ENCODE measurements at places on chromosomes 3 and 15.

DNA sequence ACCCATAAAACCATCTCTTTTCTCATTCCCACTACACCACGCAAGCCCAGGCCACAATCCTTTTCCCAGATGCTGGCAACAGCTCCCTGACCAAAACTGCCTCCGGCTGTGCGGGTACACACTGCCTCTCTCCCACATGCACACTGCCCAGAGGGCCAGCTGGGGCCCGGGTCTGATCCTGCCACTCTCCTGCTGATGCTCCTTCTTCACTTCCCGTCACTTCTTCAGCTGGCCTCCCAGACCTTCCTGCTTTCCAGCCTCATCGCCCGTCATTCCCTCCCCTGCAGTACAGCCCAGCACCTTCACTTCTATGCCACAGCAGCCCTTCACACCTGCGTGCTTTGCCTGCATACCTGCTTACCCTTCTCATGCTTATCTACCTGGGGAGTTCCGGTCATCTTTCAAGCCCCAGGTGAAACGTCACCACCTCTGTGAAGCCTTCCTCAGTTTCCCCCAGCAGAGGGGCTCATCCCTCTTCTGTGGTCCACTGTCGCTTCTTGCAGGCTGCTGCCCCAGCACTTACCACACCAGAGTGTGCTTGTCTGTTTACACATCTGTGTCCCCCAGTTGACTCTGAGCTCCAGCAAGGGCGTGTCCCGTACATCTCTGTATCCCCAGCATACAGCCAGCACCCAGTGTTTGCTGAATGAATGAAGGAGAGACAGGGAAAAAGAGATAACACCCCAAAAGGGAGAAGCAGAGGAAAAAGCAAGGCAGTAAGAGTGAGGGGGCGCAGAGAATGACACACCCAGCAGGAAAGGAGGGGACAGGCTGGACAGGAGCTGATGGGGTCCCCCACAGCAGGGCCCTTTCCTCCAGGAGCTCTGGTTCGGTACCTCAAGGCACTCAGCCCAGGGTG lies 22.2 kb downstream of the GRAMD2A start:
- DNase-seq = no peak

- DNase-seq = no peak
These were observed 39.7 kb upstream of the POLG start for GRCh38 chr15:89374086-89374981.

- no peak for DNase-seq
These were observed 24.9 kb downstream of the SEMA7A start for GRCh38 chr15:74408815-74409214.

DNA sequence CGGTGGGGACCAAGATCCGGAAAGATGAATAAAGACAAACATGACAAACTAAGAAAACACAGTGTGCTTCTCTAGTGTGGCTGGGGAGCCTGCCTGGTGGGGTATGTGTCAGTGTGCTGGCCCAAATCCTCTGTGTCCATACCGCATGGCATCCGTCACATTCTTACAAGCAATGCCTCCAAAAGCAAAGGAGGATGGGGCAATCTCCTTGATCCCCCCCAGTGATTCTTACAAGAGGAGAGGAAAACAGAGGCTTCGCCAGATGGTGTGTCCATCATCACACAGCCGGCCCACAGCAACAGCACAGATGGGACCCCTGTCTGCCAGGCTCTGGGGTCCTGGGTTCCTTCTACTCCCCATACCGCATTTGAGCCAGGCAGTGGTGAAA lies 558 bp upstream of the IL17RC start:
- DNase-seq = no peak

DNA sequence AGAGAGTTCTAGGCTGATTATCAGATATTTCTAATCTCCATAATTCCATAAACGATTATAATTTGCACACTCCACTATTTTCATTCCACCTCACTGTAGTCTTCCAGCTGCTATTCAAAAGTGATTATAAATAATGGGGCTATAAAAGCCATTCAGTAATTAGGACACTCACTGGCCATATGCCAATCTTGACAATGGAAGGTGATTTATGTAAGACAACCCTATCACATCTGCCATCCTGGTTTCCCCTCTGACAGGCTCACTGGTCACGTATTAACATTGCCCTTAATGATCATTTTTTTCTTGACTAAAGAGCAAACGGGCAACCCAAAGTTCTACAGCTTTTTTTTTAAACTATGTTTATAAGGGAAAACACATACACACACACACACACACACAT lies 402.4 kb downstream of the MAGI1 start:
- no peak for DNase-seq

DNA sequence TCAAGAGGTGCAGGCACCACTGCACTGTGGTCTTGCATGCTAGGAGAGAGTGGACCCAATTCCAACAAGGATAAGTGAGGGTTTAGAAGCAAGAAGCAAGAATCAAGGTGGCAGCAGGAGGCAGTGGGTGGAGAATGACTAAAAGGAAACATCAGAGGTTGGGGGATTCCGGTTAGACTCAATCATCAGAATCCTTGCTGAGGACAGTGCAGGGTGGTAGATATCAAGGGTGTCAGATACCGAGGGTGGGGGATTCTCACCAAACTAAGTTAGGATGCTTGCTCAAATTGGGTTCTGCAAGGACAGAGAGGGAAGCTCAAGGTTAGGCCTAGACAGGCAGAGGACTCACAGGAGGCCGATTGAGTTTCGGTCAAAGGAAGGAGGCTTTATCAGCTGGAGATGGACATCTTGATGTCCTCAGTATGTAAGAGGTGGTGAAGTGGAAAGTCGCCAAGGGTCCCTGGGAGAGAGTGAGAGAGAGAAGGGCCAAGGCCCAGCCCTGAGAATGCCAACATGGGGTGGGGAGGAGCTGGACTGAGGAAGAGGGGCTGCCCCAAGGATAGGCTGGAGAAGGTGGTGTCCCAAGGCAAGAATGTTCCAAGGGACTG lies 102.2 kb downstream of the ARNT2 start:
- no peak for DNase-seq

DNA sequence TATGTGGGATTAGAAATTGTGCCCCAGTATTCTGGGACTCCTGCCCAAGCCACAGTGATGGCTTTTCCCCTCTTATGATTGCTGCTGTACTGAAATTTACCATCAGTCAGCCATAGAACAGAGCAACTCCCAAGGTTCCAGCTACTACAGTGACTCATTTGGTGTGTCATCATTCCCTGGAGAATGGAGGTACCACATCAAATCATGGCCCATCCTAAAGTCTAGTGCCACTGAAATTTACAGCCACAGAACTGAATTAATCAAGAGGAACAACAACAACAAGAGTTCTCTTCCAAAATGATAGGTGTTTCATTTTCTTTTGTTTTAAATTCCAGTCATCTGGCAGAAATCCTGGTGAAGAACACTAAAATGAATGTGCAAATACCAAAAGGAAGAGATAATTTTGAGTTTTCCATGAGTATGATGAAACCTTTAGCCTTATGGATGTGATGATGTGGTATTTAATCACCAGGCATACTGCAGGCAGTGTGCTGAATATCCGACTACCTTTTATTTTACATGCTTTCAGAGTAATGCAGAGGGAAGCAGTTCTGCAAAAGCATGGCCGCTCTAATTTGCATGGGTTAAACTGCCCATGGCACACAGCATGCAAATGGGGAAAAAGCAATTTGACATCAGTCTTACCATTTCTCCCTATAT lies 75.6 kb upstream of the SLC2A2 start:
- DNase-seq = no peak

- DNase-seq = no peak
These were observed 123.2 kb upstream of the PLCL2 start for GRCh38 chr3:16761571-16761970.

DNA sequence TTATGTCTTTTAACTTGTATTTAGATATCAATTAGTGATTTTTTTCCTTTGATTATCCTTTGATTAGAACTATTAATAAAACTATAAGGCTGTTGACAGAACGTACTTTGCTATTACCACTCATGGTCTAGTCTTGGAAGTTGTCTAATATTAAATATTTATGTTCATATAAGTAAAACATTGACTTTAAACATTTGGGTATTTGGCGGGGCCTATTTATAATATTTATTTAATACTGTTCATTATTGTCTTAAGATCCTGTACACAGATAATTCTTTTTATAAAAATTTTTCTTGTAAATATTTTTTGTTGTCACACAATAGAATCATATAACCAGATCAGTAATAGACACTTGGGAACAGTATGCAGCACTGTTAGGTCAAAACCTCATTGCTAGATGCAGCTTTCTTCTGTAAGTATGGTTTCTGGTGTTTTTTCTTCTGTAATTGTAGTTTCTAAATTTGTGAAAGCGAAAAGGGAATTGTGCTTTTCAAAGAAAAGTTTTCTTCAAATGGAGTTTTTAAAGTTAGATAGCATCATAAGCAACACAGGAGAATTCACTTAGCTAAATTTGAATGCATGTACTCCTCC lies 93.4 kb downstream of the FNDC3B start:
- no peak for DNase-seq

DNA sequence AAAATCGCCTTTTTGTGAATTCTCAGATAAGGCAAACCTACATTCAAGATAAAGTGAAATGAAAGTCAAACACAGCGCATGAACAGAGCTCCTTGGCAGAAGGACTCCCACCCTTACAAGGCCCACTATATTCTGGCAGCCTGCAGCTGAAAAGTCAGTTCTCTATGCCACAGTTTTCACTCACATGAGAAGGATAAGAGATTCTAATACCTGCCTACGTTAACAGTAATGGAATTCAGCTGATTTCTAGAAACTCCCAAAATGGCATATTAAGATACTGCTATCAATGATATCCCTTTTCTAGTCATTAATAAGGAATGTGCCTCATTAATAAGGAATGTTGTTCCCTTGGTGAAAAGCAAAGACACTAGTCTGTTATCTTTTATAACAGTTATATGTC lies 27.0 kb downstream of the SLC30A4 start:
- no peak for DNase-seq

DNA sequence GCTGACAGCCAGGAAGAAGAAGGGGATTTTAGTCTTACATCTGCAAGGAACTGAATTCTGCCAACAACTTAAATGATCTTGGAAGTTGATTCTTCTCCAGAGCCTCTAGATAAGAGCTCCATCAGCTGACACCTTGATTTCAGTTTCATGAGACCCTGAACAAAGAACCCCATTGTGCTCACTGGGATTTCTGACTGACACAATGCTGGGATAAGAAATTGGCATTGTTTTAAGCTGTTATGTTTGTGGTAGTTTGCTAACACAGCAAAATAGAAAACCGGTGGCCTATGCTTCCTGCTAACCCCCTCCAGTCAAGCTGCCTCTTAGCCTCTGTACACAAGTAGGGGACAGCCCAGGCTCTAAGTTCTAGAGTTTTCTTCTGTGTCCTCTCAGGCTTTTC lies 36.2 kb downstream of the MASP1 start:
- no peak for DNase-seq

DNA sequence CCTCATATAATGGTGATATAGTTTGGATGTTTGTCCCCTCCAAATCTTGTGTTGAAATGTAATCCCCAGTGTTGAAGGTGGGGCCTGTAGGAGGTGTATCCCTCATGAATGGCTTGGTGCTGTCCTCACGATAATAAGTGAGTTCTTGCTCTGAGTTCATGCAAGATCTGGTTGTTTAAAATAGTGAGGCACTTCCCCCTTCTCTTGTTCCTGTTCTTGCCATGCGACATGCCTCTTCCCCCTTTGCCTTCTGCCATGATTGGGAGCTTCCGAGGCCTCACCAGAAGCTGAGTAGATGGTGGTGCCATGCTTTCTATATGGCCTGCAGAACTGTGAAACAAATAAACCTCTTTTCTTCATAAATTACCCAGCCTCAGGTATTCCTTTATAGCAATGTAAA lies 39.2 kb downstream of the REC114 start:
- DNase-seq = no peak

DNA sequence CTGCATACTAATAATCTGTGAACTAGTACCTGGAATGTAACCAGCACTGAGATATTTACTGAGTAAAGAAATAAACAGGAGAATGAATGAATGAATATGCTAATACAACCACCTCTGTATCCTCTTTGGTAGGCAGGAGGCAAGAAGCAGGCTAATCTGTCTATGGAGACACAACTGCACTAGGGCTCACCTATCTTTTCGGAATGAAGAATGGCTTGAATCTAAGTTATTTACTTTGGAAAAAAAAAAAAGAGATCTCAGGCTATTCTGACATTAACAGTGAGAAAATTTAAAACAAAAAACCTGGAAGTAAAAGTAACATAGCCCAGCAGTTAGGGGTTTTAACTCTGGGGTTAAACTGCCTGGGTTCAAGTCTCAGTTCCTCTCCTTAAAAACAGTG lies 174.2 kb downstream of the FOXP1 start:
- DNase-seq = no peak

- DNase-seq = peak; percentile 92
These were observed 8.4 kb downstream of the ITGB5 start for GRCh38 chr3:124878561-124879336.

- no peak for DNase-seq
These were observed 117.4 kb downstream of the IL12A start for GRCh38 chr3:160105907-160106584.

DNA sequence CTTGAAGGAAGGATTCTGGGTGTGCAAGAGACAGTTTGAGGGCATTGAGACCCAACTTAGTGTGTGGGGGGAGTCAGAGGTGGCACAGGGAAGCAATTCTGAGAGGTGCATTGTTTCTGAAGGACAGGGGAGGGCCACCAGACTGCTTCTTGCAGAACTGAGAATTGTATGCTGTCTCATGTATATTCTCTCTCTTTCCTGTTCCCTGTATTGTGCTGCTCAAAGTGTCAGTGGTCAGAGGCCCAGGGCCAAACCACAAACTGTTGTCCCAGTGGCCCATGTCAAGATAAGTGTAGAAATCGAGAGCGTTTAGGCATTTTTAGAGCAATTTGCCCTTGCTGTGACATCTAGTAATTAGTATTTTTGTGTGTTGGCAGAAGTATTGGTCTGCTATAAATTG lies 567.1 kb downstream of the EDEM1 start:
- no peak for DNase-seq

- DNase-seq = no peak
These were observed 124.0 kb downstream of the CNTN6 start for GRCh38 chr3:1216856-1217255.

GRCh38 chr3:52781741-52782140 lies 4.3 kb downstream of the ITIH1 start:
- no peak for DNase-seq

DNA sequence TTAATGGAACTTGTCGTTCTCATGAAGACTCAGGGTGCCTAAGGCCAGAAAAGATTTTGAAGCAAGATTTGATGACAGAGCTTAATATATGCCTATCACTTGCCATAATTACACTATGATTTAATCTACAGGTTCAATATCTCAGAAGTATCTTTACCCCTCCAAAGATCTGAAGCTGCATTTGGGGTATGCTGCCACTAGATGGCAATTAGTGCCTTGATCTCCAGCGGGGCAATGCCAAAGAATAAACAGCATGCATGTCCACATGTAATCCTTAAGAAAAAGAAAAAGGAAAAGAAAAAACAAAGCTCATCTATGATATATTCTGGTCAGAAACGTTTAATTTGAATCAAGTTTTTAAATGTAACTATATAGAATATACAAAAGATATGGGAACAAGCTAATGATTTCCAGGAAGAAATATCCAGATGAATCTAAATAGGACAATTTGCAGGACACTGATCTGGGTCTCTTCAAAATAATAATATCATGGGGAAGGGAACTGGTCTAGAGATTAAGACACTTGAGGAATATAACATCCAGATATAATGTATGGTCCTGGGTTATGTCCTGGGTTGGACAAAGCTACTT lies 55.0 kb upstream of the SOX14 start:
- DNase-seq = no peak

- DNase-seq = no peak
These were observed 608.3 kb downstream of the NTRK3 start for GRCh38 chr15:87648278-87648677.

All from NCI-H460 (cell line).